ENCODE measurements at places on chromosomes 12 and 14.

DNA sequence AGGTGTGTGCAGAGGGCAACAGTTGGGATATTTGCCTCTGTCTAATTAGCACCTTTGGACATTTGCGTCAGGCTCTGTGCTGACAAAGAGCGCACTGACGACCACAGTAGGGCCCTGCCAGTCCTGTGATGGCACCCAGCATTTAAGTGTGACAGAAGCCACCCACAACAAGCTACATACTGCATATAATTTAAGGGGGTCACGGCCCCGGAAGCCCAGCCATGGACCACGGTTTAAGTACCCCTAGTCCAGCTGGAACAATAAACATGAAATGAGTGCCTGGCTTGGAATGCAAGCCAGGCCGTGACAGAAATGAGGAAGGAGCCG lies 16.8 kb upstream of the DYNC1H1 start:
- no peak for DNase-seq

DNA sequence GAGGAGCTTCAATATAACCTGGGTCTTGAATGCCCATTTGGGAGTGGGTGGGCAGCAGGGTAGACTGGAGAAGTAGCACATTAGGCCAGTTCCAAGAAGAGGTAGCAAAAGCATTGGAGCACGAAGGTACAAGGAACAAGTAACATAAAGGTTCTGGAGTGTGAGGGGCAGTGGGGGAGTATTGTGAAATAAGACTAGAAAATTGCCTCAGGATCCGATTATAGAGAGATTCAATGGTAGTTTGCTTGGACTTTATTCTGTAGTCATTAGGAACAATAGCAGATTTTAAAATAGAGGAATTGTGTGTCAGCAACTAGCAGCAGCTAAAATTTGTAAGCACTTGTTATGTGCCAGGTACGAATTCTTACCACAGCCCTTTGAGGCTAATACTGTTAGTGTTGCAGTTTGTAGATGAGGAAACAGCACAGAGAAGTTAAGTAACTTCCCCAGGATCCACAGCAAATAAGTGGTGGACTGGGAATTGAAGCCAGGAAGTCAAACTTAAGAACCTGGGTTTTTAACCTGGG lies 61.8 kb downstream of the PPFIBP1 start:
- DNase-seq, result no peak

- DNase-seq, result no peak
These were observed 35.7 kb downstream of the KIF26A start for GRCh38 chr14:104174051-104174450.

DNA sequence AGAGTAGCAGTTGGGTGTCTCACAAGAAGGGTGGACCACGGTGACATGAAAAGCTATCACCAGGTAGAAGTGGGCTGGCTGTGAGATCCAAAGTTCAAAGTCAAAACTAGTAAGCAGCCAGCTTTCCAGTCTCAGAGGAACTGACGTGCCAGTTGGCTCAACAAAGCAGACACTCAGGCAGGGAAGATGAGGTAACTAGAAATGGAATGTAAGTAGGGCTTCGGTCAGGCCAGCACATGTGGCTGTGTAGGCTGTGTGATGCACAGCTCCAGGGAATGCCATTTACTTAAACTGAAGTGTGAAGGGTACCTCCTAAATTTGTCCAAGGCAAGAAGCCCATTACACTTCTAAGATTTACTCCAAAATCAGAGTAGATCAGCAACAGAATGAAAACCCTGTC lies 43.6 kb downstream of the PTPRR start:
- no peak for DNase-seq

DNA sequence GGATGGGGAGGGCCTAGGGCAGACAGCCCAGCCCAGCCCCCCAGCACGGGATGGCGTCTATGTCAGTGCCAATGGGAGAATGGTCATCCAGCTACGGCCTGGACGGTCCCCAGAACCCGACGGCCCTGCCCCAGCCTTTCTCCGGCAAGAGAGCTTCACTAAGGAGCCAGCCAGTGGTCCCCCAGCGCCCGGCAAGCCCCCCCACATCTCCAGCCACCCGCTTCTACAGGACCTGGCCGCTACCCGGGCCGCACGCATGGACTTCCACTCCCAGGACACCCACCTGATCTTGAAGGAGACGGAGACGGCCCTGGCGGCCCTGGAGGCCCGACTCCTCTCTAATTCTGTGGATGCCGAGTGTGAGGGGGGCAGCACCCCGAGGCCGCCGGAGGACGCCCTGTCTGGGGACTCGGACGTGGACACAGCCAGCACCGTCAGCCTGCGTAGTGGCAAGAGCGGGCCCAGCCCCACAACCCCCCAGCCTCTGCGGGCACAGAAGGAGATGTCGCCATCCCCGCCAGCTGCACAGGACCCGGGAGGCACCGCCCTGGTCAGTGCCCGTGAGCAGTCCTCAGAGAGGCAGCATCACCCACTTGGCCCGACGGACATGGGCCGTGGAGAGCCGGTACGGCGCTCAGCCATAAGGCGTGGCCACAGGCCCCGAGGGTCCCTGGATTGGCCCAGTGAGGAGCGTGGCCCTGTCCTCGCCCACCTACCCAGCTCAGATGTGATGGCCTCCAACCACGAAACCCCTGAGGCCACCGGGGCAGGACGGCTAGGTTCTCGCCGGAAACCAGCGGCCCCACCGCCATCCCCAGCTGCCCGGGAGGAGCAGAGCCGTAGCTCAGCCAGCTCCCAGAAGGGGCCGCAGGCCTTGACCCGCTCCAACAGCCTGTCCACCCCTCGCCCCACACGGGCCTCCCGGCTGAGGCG lies 21.9 kb downstream of the CEP170B start:
- DNase-seq, result no peak

DNA sequence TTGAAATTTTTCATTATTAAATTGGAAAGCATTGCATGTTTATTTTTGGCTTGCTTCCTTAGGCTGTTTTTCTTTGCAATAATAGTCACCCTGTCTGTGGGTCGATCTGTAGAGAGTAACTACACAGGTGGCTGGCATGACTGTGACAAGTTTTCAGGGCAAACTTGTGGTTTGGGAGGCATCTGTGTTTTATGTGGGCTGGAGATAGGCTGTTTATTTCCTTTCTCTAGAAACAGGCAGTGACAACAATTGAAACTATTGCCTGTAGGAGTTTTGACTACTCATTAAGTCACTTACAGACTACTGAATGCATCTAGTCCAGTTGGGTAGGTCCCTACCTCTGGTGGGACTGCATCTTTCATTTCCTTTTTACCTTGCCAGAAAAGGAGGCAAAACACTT lies 155.6 kb downstream of the DYRK2 start:
- DNase-seq, result peak; percentile 42

GRCh38 chr12:129226851-129227250 lies 373.6 kb downstream of the GLT1D1 start:
- DNase-seq, result no peak

- no peak for DNase-seq
These were observed 213.6 kb downstream of the C12orf42 start for GRCh38 chr12:103282124-103282523.

DNA sequence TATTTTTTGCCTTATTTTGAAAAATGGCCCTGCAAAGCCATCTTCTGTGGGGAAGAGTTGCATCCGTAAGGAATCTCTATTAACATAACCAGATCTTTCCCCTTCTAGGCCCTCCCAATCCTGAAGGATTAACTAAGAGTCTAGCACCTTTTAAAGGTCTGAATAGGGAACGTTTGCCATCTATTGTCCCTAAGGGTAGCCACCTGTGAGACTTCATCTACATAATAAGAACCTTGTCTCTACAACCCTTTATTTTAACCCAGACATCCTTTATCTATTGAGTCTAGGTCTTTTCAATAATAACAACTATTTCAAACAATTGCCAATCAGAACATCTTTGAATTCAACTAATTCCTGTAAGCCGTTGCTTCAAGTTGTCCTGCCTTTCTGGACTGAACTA lies 4.4 kb downstream of the EDDM3B start:
- DNase-seq, result no peak

GRCh38 chr14:68669111-68669511 lies 123.8 kb downstream of the ZFP36L1 start:
- no peak for DNase-seq

All from activated CD4-positive, alpha-beta T cell treated with anti-CD3 and anti-CD28 coated beads, Interleukin-2, amount 50 U/mL, for 4 hours (primary cell).